ENCODE measurements at places on chromosomes 6 and 20. TPM values are rescaled to one million over a fixed set of nuclear protein-coding genes. Genes with fewer than 3 reads are reported as not detected.

Gene RXRB
- total RNA-seq: 23.3 TPM

Gene MUC22
- not detected for total RNA-seq

Gene BPIFB4
- not detected for total RNA-seq

Gene RTF2
- 56.0 TPM for total RNA-seq

Gene WFDC12
- 0.18 TPM for total RNA-seq

Gene FLRT3
- 61.2 TPM for total RNA-seq

Gene KCNQ2
- not detected for total RNA-seq

Gene PDYN
- not detected for total RNA-seq

Gene WFDC5
- 0.51 TPM for total RNA-seq

Gene DHX35
- 9.6 TPM for total RNA-seq

Gene OSER1
- 29.9 TPM for total RNA-seq

Gene RWDD1
- total RNA-seq: 49.0 TPM

Gene CENPQ
- total RNA-seq: 17.4 TPM

Gene ZNF334
- 3.7 TPM for total RNA-seq

Gene MDFI
- total RNA-seq: 150 TPM

Gene EFCAB8
- not detected for total RNA-seq

Gene GABRR1
- not detected for total RNA-seq
